ENCODE measurements at places on chromosomes 13 and 19. TPM values are rescaled to one million over a fixed set of nuclear protein-coding genes. Genes with fewer than 3 reads are reported as not detected.

The MEDAG gene
- 0.79 TPM for total RNA-seq

The CAMSAP3 gene
- not detected for total RNA-seq

The CPB2 gene
- not detected for total RNA-seq

The PLK5 gene
- 0.26 TPM for total RNA-seq

DNA sequence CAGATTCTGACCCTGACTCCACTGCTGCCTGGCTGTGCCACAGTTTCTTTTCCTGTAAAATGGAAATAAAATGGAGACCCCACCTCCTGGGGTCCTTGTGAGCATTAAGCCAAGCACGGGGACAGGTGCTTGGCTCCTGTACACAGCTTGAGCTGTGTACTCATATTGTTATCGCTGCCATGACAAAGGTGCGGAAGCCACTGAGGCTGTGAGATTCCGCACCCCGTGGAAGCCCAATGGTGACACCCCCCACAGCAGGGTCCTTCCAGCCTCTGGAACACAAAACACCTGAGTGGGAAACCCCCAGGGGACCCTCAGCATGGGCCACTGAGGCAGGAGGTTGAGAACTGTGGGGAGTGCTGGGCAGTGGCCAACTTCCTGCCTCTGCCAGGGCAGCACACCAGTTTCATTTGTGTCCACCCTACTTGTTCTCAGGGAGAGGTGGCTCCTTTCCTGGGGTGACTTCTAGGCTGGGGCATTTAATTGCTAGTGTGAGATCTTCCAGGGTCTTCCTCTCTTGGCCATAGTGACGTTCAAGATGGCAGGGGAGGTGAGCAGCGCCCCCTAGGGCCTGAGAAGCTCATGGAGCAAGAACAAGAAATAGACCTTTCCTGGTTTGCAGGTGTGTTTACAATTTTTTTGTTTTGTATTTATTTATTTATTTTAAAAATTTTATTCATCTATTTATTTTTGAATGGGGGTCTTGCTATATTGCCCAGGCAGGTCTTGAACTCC, 5.4 kb upstream of the JSRP1 start:
- no peak for DNase-seq

GRCh38 chr13:42393573-42394360, 121.8 kb downstream of the AKAP11 start:
- no peak for DNase-seq

- no peak for DNase-seq
Observed at GRCh38 chr13:35228536-35228935, 248.0 kb downstream of the MAB21L1 start.

DNA sequence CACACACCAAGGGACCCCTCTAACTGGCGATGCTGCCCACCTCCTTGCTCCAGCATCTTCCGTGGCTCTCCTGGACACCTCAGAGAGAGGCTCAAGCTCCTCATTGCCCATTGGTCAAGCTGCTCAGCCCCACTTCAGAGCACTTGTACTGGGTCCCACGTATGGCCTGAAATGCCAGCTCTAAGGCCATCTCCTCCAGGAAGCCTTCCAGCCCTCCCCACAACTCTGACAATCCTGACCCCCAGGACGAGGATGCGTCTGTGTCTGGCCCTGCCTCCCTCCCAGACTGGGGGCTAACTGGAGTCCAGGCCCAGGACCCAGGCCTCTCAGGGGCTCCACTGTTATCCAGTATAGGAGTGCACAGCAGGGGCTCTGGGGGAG, 7.9 kb upstream of the HOMER3 start:
- no peak for DNase-seq

DNA sequence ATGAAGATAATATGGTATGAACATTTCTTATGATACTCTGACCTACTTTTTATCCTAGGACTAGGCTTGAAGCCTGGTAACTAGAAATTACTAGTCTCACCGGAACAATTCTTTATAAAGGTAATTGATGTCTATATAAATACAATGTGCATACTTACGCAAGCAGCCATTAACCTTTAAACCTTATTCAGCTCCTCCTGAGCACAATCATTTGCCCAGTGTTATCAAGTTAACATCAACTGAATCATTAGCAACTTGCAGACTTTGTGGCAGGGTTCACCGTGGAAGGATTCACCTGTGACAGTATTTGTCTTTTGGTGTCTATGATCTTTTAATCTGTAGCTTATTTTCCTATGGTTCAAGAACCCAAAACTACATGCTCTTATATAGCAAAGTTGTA, 508.6 kb upstream of the KLHL1 start:
- DNase-seq = no peak

DNA sequence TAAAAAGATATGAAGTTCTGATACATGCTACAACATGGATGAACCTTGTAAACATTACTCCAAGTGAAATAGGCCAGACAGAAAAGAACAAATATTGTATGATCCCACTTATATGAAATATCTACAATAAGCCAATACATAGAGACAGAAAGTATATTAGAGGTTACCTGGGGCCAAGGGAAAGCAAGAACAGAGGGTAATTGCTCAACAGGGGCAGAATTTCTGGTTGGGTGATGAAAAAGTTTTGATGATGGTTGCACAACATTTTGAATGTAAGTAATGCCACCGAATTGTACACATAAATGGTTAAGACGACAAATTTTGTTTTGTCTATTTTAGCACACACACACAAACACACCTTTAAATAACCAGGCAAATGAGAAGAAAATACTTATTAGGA, 268.4 kb downstream of the FOXO1 start:
- no peak for DNase-seq

GRCh38 chr13:32897296-32897695, 118.9 kb upstream of the KL start:
- no peak for DNase-seq

- no peak for DNase-seq
Observed at GRCh38 chr19:21322528-21322927, 6.7 kb downstream of the ZNF708 start.
